Thoracic aorta (tissue), 2 donors: ENCODE measurements at places on chromosomes 1 and 21.

GRCh38 chr1:19923953-19924346 is 533 bp upstream of the PLA2G2E start:
- DNase-seq: no peak

GRCh38 chr1:205293350-205294074 is 28.0 kb downstream of the NUAK2 start:
- no peak for DNase-seq

GRCh38 chr1:12547586-12548225 is 70.3 kb downstream of the DHRS3 start:
- no peak for DNase-seq

- DNase-seq: no peak
Observed at GRCh38 chr1:224730965-224731364, 114.8 kb downstream of the CNIH3 start.

DNA sequence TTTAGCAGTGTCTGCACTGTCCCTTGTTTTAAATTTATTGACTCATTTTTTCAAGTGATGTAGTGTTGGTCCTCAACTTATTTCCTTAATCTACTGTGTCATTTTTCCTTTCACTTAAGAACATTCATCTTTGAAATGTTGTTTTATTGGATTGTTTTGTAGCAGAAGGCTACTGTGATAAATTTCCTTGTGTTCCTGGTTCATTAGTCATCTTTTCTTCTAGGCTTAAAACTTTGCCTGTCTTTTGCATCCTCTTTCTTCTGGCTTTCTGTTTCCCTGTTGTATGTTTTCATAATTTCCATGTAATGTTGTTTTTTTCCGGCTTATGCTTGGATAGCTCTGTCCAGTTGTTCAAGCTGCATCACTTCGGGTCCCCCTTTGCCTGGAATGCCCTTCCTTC is 61.9 kb downstream of the UBE2T start:
- no peak for DNase-seq
